ENCODE measurements at places on chromosomes 16 and 17.
A peak's percentile ranks its signal among the peaks of the same experiment; 100 is the strongest.

DNA sequence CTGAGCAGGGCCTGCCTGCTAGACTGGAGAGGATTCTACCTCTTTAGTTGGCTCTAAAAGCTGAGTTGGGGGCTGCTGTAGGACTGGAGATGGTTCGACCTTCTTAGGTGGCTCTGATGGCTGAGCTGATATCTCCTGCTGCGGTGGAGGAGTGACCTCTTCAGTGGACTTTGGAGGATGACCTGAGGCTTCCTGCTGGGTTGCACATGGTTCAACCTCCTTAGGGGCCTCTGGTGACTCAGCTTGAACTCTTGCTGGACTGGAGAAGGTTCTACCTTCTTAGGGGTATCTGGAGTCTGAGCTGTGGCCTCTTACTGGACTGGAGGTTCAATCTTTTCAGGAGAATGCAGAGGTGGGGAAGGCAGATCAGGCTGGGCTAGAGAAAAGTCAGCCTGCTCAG lies 48.9 kb upstream of the TMEM97 start:
- peak overlapping the region; percentile 19 for H3K27ac ChIP-seq
- peaks cover 6% of the 10 kb centered on the region for H3K36me3 ChIP-seq
- no peaks in the 10 kb centered on the region for H3K27me3 ChIP-seq
- H3K4me3 ChIP-seq: no peak overlapping the region
- no peak for DNase-seq
- H3K4me1 ChIP-seq: peaks cover 13% of the 10 kb centered on the region

- no peak overlapping the region for H3K27ac ChIP-seq
- H3K4me1 ChIP-seq: peaks cover 15% of the 10 kb centered on the region
- no peaks in the 10 kb centered on the region for H3K27me3 ChIP-seq
- no peak overlapping the region for H3K4me3 ChIP-seq
- H3K36me3 ChIP-seq: no peaks in the 10 kb centered on the region
These were observed 1.5 kb upstream of the CARD14 start for GRCh38 chr17:80168371-80168770.

GRCh38 chr16:10935226-10935915 lies 6.9 kb downstream of the DEXI start:
- H3K27ac ChIP-seq: no peak overlapping the region
- peaks cover 3% of the 10 kb centered on the region for H3K36me3 ChIP-seq
- peaks cover 23% of the 10 kb centered on the region for H3K4me1 ChIP-seq
- no peaks in the 10 kb centered on the region for H3K27me3 ChIP-seq
- DNase-seq: no peak

GRCh38 chr16:75301804-75302203 lies 50.4 kb upstream of the BCAR1 start:
- no peak overlapping the region for H3K4me3 ChIP-seq
- H3K36me3 ChIP-seq: peaks cover 24% of the 10 kb centered on the region
- H3K27me3 ChIP-seq: no peaks in the 10 kb centered on the region
- H3K27ac ChIP-seq: no peak overlapping the region
- H3K4me1 ChIP-seq: peaks cover 22% of the 10 kb centered on the region
- no peak for DNase-seq

DNA sequence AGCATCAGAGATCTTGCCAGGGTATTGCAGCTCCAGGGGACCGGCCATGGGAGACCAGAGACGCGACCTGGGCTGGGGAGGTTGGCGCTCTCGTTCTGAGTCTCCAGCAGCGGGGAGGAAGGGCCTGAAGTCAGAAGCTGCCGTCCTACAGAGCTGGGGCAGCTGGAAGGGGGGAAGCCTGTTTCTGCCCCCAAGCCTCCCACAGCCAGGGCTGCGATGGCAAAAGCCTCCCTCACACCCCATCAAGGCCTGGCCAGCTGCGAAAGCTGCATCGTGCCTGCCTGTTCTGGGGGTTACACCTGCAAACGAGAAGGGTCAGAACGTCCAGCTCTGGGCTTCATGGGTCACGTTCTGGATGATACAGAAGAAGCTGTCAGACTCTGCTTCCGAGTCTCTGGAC lies 26.1 kb downstream of the MAPK8IP3 start:
- DNase-seq: no peak
- H3K4me3 ChIP-seq: no peak overlapping the region
- peaks cover 2% of the 10 kb centered on the region for H3K36me3 ChIP-seq
- no peak overlapping the region for H3K27ac ChIP-seq
- no peaks in the 10 kb centered on the region for H3K27me3 ChIP-seq
- no peaks in the 10 kb centered on the region for H3K4me1 ChIP-seq

- H3K36me3 ChIP-seq: no peaks in the 10 kb centered on the region
- no peak overlapping the region for H3K27ac ChIP-seq
- no peak overlapping the region for H3K4me3 ChIP-seq
- H3K27me3 ChIP-seq: peaks cover 2% of the 10 kb centered on the region
These were observed 287.4 kb downstream of the HAPSTR1 start for GRCh38 chr16:9378876-9379275.

GRCh38 chr17:3963237-3964201 lies 718 bp downstream of the ATP2A3 start:
- H3K4me1 ChIP-seq: peaks cover 4% of the 10 kb centered on the region
- H3K27ac ChIP-seq: no peak overlapping the region
- peaks cover 73% of the 10 kb centered on the region for H3K27me3 ChIP-seq
- no peaks in the 10 kb centered on the region for H3K36me3 ChIP-seq

- no peak for DNase-seq
- H3K4me1 ChIP-seq: peaks cover 49% of the 10 kb centered on the region
- no peaks in the 10 kb centered on the region for H3K27me3 ChIP-seq
- H3K27ac ChIP-seq: peak overlapping the region; percentile 79
These were observed 113.8 kb downstream of the MSI2 start for GRCh38 chr17:57370037-57370581.

GRCh38 chr17:57425431-57425830 lies 169.1 kb downstream of the MSI2 start:
- H3K4me1 ChIP-seq: peaks cover 60% of the 10 kb centered on the region
- H3K36me3 ChIP-seq: peaks cover 13% of the 10 kb centered on the region
- H3K27ac ChIP-seq: no peak overlapping the region
- H3K27me3 ChIP-seq: no peaks in the 10 kb centered on the region
- no peak for DNase-seq

GRCh38 chr17:7440113-7440833 lies 961 bp downstream of the FGF11 start:
- H3K27ac ChIP-seq: peak overlapping the region; percentile 99
- peaks cover 79% of the 10 kb centered on the region for H3K27me3 ChIP-seq

- H3K4me1 ChIP-seq: peaks cover 36% of the 10 kb centered on the region
- DNase-seq: no peak
- H3K36me3 ChIP-seq: no peaks in the 10 kb centered on the region
These were observed 26.2 kb upstream of the ZNF652 start for GRCh38 chr17:49388290-49388640.

DNA sequence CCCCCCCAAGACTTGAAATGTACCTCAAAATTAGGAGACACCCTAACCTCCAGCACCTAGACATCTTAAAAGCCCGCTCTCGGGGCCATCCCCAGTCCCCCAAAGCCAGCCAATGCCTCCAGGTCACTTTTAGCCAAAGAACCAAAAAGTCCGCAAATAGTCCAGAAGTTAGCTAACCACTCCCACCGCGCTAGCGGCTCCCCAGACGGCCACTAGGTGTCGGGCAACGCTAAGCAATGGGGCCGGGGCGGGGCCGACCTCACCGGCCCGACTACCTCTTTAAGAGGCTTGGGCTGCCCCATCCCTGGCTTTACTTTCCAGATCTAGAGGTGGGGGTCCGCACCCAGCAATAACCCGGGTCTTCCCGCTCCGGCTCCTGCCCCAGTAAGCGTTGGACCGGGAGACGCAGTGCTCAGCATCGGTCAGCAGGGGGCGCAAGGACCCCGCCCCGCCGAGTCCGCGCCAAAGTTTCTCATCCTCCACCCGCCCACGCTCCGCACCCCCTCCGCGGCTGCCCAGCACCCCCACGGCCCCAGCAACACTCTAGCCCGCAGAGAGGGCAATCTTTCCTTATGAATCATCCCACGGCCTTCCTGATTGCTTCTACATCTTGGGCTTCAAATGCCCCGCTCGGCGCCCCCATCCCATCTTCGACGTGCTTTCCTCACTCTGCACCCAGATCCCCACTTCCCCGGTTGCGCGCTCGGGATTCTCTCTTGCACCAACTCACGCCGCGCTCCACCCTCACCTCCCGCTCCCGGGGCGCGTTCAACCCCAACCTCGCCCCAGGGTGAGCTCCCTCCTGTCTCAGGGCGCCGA lies 765 bp downstream of the COL1A1 start:
- peak overlapping the region; percentile 86 for H3K4me3 ChIP-seq
- H3K36me3 ChIP-seq: no peaks in the 10 kb centered on the region
- DNase-seq: peak; percentile 83
- peaks cover 33% of the 10 kb centered on the region for H3K4me1 ChIP-seq

- no peak for DNase-seq
- no peak overlapping the region for H3K27ac ChIP-seq
- peaks cover 27% of the 10 kb centered on the region for H3K4me1 ChIP-seq
- H3K36me3 ChIP-seq: no peaks in the 10 kb centered on the region
These were observed 6.4 kb downstream of the CMTM2 start for GRCh38 chr16:66585481-66586239.

DNA sequence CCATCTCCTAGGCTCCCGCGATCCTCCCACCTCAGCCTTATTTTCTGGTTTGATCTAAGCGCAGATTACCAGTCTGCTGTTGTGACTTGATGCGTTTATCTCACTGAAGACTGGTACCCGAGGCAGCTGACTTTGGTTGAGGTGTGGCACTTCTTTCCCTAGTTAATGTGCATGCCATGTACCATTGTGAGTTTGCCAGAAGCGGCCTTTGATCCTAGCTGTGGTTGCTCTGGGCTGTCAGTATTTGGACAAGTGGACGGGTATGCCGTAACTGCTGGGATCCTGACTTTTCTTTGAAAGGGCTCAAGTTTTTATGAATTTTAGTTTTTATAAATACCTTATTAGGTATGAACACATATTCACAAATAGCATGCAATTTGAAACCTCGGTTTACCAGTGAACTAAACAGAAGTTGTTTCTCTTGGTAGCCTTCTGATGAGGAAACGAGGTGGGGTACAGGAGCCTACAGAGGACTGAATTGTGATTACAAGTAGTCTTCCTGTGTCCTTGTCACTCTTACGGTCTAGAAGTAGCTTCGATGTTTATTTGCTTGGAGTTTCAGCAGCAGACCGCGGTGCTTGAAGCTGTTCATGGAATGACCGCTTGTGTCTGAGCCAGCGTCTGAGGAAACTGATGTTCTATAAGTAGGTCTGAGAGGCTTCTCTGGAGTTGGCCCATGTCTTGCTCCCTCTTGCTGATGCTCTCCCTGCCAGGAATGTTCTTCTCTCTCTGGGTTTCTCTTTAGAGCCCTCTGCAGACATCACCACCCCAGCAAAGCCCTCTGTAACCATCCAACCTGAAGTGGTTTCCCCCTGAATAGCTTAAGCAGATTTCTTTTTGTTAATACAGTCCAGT lies 40.0 kb downstream of the SEC14L1 start:
- H3K27me3 ChIP-seq: no peaks in the 10 kb centered on the region
- no peak overlapping the region for H3K27ac ChIP-seq
- H3K4me1 ChIP-seq: peaks cover 41% of the 10 kb centered on the region
- H3K36me3 ChIP-seq: peaks cover 3% of the 10 kb centered on the region

DNA sequence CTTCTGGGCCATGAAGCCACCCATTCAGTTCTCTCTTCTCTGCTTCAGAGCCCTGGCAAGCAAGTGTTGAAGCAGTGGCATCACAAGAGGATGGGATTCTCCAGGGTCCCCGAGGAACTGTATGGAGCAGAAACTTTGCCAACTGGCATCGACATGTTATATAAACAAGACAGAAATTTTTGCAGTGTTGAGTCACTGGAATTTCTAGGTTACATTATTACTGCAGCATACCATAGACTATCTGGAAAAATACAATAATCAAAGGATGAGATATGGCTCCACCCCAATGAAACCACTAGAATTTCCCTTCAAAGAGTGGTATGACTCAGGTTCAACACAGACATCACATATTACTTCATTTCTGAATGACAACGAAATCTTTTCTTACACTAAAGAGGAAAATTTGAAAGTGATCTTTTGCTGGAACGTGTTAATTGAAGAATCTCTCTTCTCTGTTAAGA lies 343.0 kb upstream of the DYNLRB2 start:
- no peak for DNase-seq
- no peak overlapping the region for H3K27ac ChIP-seq
- H3K27me3 ChIP-seq: peaks cover 4% of the 10 kb centered on the region
- no peak overlapping the region for H3K4me3 ChIP-seq
- no peaks in the 10 kb centered on the region for H3K4me1 ChIP-seq

GRCh38 chr17:46984892-46985291 lies 5.8 kb upstream of the RPRML start:
- H3K36me3 ChIP-seq: no peaks in the 10 kb centered on the region
- no peak overlapping the region for H3K4me3 ChIP-seq
- no peak for DNase-seq
- no peak overlapping the region for H3K27ac ChIP-seq

DNA sequence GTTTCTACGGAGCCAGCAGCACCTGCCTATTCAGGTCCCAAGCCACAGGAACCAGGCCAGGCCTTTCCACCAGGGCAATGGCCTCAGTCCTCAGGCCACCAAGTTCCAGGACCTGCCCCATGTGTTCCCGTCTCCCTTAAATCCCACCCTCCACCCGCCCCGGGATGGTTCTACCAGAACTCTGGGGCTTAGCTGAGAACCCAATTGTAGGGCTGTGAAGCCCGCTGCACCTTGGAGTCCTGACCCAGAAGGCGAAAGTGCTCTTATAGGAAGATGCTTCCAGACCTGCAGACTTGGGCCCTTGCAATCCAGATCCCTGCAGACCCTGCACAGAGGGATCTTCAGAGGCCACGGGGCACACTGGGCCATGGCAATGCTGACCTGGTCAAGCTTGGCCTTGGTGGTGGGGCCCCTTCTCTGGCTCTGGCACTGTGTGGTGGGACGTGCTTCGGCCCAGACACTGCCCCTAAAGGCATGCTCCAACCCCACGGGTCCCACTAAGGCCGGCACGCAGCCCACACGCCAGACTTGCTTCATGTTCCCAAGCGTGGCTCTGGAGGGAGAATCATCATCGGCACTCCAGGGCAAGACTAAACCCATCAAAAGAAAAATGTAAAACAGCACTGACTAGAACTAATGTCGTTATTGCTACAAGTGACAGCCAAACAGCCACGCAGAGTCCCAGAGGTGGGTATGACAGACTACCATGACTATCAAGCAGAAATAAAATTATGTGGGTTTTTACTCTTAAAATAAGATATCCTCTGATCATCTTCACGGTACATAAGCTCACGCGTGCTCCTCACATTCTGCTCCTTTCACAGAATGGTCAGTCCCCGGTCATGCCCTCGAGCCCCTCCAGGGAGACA lies 41.3 kb upstream of the ATP2A3 start:
- H3K27me3 ChIP-seq: peaks cover 6% of the 10 kb centered on the region
- H3K4me1 ChIP-seq: peaks cover 19% of the 10 kb centered on the region
- H3K27ac ChIP-seq: no peak overlapping the region
